Activated CD8-positive, alpha-beta T cell treated with anti-CD3 and anti-CD28 coated beads for 36 hours (primary cell): ENCODE measurements at places on chromosomes 3 and 15.

DNA sequence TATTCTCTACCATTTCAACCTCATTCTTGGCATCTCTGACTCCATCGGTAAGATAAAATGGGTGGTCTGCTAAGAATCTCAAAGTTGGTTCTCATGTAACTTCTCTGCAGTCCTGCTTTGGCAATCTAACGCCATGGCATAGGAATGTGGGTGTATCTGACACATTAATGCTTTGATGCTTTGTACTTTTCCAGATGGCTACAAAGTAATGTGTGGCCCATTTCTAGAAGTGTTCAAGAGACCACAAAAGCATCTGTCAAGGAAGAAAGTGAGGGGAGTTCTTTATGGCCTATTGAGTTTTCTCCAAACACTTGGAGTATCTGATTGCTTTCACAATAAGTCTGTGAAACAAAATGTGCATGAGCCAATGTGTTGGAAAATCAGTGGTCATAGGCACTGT is 339.9 kb upstream of the TGFBR2 start:
- DNase-seq, result no peak

GRCh38 chr3:190130037-190130436 is 9.3 kb upstream of the P3H2 start:
- DNase-seq, result no peak

GRCh38 chr3:183953471-183954070 is 64.1 kb downstream of the ABCC5 start:
- no peak for DNase-seq

GRCh38 chr3:192409201-192409837 is 318.0 kb downstream of the FGF12 start:
- DNase-seq, result no peak

- DNase-seq, result no peak
Observed at GRCh38 chr3:114608293-114608692, 314.5 kb downstream of the TIGIT start.

DNA sequence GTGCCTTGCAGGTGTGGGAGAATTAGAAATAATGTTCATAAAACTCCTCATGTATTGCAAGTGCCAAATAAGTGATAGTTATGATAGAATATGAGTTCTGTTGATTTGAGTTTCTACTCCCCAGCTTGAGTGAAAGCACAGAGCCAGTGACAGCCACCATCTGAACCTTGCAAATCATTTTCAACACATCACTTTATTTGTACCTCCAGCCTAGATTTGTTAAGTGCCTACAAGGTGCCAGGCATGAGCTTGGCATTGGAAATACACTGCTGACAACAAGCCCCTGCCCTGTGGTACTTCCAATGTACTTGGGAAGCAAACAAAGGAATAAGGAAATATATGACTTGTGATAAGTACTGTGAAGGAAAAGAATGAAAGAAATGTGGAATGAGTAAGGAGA is 17.0 kb downstream of the FEZF2 start:
- no peak for DNase-seq

- no peak for DNase-seq
Observed at GRCh38 chr3:12579905-12580304, 23.0 kb downstream of the MKRN2 start.

DNA sequence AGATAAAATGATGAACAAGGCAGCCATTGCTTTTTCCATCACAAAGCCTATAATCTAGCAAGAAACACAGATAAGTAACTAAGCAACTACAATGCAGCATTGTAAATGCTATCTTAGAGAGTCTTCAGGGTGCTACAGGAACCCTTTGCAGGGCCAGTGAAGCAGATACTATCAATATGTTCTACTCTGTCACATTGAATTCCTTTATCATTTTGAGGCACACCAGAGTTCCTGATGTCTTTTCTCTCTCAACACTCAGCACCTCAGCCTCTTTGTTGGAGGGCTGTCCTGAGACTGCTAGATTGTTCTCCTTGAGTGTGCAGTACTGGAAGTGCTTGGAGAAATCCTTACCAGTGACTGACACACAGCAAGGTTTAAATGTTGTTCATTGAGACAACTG is 107.4 kb upstream of the MRPL3 start:
- no peak for DNase-seq

DNA sequence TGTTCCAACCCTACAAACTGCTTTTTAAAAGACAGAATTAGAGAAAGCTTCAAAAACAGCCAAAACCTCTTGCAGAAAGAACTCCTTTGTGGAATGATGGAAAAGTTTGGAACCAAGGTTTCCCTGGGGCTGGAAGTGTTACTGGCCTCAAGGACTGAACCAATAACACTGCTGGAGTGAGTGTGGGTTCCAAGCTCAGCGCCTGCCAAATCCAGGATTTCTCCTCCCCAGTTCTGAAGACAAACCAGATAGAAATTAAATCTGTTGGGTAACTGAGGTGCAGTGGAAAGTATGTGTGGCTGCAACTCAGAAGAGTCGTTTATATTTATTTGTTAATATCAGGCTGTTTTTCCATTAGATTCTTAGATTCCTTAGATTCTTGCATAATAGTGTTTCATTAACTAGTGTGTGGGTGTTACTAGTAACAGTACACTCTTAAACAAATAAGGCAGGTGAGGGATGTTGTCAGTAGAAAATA is 66.5 kb upstream of the FNDC3B start:
- no peak for DNase-seq

DNA sequence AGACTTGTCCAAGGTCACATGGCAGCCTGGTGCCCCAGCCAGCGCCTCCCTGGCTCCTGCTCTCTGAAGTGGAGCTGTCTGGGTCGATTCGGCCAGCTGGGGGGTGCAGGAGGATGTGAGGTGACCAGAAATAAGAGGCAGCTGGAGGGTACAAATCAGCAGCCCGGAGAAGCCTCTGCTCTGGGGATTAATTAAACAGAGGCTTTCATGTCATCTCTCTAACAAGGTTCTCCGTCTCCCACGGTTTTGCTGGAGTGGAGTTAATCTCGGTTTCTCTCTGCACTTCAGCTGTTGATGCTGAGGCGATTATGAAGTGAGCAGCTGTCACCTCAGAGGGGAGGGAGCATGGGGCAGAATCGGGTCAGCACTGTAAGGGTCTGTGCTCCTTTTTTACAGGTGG is 236.8 kb downstream of the TLE3 start:
- DNase-seq, result no peak

DNA sequence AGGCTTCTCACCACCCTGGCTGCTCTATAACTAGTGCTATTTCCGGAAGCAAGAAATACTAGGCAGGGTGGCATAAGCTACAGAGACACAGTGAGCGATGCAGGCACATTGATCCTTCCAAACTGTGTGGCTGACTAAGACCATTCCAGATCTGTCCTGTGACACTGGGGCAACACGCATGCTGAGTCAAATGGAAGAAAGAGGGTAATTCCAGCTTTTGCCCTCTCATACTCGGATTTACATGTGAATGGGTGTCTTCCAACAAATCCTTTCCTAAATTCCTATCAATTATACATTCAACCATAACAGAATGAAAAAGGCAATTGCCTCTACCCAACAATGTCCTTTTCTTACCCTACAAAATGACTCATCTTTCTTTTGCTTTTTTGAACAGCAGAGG is 5.1 kb downstream of the FSIP1 start:
- DNase-seq, result no peak

DNA sequence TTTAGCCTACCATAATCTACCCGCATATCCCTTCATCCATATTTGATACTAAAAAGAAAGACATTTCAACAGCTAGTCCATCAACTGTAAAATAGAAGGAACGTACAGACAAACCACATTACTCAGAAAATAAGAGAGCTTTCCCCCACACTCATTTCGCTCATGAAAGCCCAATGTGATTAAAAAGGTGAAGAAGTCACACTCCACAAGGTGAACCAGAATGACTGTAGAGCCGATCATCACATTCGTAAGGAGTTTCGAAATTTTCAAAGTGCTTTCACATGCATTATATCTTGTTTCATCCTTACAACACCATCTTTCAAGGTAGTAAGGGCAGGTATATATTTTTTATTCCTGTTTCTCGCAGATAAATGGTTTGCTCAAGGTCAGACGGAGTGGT is 225.3 kb downstream of the FOXP1 start:
- no peak for DNase-seq

- no peak for DNase-seq
Observed at GRCh38 chr3:56229311-56229710, 239.0 kb downstream of the ERC2 start.

GRCh38 chr3:107729686-107730085 is 206.9 kb downstream of the BBX start:
- no peak for DNase-seq

DNA sequence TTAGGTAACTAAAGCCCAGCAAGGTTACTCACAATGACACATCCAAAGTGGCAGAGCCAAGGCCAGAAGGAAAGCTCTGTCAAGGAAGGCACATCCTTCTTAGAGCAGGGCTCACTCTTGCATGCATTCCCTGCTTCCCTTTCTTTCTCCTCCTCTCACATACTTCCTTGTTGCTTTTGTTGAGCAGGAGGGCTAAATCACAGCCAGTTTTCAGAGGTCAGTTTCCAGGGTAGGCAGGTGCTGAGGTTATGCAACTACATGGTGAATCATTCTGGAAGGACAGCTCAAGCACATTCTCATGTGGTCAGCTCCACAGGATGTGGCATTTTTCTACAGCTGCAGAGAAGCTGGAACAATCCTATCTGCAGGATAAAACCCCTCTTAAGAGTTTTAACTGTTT is 275.6 kb downstream of the ZNF621 start:
- DNase-seq, result no peak

DNA sequence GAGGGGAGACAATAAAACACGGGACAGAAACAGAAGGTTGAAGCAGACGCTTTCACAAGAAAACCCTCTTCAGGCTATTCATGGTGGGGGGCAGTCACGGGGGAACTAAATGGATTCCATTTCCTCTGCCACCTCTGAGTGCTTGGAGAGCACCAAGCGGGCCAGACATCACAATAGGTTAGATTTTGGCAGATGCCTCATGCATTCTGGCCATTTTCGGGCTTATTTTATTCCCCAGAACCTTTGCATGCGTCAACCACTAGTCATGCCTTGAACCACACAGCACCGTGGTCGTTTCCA is 82.2 kb downstream of the RORA start:
- no peak for DNase-seq

DNA sequence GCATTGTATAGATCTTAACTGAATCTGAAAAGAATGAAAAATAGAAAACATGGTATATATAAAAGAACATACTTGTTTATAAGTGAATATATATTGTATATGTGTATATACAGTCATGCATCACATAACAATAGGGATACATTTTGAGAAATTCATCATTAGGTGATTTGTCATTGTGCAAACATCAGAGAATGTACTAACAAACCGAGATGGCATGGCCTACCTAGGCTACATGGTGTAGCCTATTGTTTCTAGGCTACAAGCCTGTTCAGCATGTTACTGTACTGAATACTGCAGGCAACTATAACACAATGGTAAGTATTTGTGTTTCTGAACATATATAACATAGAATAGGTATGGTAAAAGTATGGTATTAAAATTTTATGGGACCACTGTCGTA is 64.6 kb upstream of the CHRM5 start:
- no peak for DNase-seq

DNA sequence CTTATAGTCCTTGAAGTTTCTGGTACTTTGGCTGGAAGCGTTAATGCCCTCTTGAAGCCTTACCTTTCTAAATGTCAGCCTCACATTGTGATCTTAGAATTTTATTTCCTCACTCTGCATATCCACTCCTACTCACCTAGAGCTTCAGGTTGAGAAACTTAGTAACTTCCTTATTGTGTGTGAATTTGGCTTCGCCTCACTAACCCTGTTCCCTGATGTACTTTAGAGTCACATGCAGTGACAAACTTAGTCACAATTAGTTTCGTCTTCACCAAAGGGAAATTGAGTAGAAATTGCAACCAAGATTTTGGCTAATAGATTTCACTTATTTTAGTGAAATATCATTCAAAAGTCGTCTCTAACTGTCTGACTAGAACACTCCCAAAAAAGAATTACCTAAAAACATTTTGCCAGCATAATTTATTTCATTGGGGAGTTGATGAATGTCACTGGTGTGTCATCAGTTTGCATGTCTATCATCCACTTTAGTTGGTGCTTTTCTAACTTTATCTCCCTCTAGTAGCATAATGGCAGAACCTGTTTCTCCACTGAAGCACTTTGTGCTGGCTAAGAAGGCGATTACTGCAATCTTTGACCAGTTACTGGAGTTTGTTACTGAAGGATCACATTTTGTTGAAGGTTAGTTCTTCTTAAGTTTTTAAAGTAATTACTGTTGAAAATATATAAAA is 960 bp downstream of the MFN1 start:
- DNase-seq, result no peak

GRCh38 chr3:127588806-127589577 is 1.5 kb downstream of the TPRA1 start:
- DNase-seq, result peak; percentile 64

GRCh38 chr3:53680028-53680427 is 166.2 kb downstream of the CHDH start:
- no peak for DNase-seq

DNA sequence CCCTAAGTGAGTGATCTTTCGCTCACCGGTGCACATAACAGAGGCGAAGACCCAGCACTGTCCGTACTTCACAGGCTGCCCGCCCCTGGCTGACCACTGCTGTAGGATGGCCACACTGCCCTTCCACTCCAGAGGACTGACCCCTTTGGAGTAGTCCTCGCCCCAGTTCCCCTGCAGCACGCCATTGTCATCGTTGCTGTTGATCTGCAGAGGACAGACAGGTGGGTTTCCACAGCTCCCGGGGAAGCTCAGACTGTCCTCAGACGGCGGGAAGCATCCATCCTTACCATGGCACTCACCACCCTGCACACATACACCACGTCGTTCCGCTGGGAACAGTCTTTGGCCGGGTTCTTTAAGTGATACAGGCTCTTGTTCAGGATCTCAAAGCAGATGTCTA is 20.5 kb upstream of the TGM5 start:
- DNase-seq, result no peak

GRCh38 chr15:83961311-83961710 is 274.3 kb upstream of the GOLGA6L4 start:
- DNase-seq, result no peak

- no peak for DNase-seq
Observed at GRCh38 chr15:57758560-57758959, 52.0 kb downstream of the POLR2M start.

GRCh38 chr3:66099541-66100065 is 60.9 kb upstream of the MAGI1 start:
- DNase-seq, result no peak

- no peak for DNase-seq
Observed at GRCh38 chr3:85846940-85847339, 888.2 kb downstream of the CADM2 start.

DNA sequence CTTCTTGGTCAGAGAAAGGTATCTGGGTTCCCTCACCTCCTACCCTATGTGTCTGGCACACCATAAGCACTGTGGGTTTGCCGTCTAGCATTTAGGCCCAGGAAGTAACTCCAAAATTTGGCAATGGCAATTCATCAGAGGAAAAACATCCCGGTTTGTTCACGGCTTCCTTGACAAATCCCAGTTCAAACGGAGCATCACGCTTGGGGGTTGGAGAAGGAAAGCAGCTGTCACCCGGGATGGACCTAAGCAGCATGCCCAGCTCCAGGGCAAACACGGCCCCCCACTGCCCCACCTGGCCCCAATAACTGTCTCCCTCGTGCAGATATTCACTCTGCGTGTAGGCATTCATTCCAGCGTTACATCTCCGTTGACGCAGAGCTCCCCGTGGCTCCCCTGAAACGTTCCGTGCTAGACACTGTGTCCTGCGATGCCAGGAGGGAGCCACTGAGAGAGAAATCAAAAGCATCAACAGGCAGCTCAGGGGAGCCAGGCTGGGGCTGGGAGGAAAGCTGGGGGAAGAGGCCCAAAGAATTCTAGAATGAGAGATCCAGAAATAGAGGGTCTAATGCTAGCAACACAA is 41.4 kb downstream of the NTRK3 start:
- DNase-seq, result no peak

- DNase-seq, result no peak
Observed at GRCh38 chr15:52308446-52309153, 13.0 kb upstream of the MYO5C start.
